Caco-2 (cell line): ENCODE measurements at places on chromosomes 13 and 19. TPM values are rescaled to one million over a fixed set of nuclear protein-coding genes. Genes with fewer than 3 reads are reported as not detected.

TUBA3C gene
- not detected in 2 replicates for total RNA-seq

ZNF723 gene
- not detected in 2 replicates for total RNA-seq

IL12RB1 gene
- not detected in 2 replicates for total RNA-seq

SYCN gene
- total RNA-seq, result not detected in 2 replicates

ZNF813 gene
- 7.4 and 7.9 TPM in 2 replicates for total RNA-seq

SLITRK6 gene
- total RNA-seq, result 0.23 and 0.61 TPM in 2 replicates

- DNase-seq, result no peak
Measured at GRCh38 chr13:89150362-89150761, 1479.2 kb downstream of the SLITRK5 start.

DNA sequence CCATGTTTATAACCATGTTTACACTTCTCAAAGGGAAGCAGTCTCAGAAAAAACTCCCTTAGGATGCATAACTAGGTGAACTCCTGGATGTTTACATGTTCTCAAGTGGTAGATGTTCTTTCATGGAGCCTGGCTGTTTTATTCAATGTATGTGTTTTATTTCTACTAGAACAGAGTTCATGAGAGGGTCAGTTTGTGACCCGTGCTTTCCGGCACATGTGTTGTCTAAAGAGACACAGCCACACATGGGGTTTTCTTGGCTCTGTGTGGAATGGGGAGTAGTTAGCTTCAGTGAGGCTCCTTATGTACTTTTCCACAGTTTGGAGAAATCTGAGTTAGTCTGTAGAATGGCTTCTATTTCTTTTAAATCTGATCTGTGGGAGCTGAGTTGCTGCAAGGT lies 60.9 kb downstream of the ATP8A2 start:
- DNase-seq, result no peak

DNA sequence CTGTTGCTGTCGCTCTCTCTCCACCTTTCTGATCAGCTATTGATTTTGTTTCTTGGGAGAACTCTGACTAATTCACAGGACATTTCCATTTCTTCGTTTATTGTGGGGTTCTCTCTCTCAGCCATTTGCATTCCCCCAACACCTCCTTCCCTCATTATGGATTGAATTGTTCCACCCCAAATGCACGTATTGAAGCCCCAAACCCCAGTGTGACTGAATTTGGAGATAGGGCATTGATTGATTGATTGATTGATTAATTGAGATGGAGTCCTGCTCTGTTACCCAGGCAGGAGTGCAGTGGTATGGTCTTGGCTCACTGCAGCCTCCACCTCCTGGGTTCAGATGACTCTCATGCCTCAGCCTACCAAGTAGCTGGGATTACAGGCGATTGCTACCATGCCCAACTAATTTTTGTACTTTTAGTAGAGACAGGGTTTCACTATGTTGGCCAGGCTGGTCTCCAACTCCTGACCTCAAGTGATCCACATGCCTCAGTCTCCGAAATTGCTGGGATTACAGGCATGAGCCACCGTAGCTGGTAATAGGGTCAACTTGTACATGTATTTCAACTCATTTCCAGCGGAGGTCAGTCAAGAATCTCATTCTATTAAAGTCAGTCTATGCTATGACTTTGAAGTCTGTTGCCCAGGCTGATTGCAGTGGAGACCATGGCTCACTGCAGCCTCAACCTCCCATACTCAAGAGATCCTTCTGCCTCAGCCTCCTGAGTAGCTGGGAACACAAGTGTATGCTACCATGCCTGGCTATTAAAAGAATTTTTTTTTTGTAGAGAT lies 13.6 kb downstream of the NFILZ start:
- no peak for DNase-seq

GRCh38 chr19:15263361-15263985 lies 31.2 kb upstream of the EPHX3 start:
- DNase-seq, result no peak

DNA sequence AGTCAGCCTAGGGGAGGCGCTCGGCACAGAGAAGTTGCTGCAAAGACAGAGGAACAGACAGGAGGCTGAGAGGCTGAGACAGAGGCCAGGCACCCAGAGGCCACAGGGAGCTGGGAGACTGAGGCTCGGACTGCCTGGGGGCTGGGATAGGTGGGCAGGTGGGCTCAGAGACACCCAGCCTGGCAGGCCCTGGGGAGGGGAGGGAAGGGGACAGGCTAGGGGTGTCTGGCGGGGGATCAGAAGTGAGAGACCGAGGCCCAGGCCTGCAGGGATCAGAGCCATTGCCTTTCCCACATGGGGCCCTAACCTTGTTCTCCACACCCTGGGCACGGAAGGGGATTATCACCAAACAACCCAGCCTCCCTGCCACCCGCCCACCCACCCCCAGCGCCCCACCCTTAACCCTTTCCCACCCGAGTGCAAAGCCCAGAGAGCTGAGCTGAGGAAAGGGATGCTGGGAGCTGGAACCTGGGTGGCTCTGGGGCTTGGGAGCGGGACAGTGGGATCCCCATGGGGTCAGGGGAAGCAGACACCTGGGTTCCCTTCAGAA lies 1.3 kb downstream of the NTN5 start:
- no peak for DNase-seq

- peak; percentile 79 for DNase-seq
Measured at GRCh38 chr19:14502334-14503092, 6.6 kb upstream of the GIPC1 start.

- DNase-seq, result no peak
Measured at GRCh38 chr13:32956595-32956933, 59.7 kb upstream of the KL start.

- no peak for DNase-seq
Measured at GRCh38 chr19:1855828-1856255, 7.5 kb downstream of the KLF16 start.

DNA sequence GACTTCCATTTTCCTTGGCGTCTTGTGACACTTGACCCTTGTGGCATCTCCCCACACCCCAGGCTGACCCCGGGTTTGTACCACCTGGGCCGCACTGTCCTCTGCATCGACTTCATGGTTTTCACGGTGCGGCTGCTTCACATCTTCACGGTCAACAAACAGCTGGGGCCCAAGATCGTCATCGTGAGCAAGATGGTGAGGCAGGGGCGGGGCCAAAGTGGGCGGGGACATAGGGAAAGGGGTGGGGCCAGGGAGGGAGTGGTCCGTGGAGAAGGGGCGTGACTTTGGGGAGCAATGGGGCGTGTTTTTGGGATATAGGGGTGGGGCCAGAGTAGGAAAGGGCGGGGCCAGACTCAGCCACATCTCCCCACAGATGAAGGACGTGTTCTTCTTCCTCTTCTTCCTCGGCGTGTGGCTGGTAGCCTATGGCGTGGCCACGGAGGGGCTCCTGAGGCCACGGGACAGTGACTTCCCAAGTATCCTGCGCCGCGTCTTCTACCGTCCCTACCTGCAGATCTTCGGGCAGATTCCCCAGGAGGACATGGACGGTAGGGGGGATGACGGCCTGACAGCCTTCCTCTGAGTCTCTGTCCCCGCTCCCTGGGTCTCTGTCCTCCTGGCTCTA lies 42.8 kb downstream of the TRPM4 start:
- peak; percentile 31 for DNase-seq

GRCh38 chr13:36880961-36881360 lies 39.1 kb downstream of the SMAD9 start:
- no peak for DNase-seq

GRCh38 chr19:3599776-3600187 lies 6.9 kb downstream of the TBXA2R start:
- DNase-seq, result no peak

DNA sequence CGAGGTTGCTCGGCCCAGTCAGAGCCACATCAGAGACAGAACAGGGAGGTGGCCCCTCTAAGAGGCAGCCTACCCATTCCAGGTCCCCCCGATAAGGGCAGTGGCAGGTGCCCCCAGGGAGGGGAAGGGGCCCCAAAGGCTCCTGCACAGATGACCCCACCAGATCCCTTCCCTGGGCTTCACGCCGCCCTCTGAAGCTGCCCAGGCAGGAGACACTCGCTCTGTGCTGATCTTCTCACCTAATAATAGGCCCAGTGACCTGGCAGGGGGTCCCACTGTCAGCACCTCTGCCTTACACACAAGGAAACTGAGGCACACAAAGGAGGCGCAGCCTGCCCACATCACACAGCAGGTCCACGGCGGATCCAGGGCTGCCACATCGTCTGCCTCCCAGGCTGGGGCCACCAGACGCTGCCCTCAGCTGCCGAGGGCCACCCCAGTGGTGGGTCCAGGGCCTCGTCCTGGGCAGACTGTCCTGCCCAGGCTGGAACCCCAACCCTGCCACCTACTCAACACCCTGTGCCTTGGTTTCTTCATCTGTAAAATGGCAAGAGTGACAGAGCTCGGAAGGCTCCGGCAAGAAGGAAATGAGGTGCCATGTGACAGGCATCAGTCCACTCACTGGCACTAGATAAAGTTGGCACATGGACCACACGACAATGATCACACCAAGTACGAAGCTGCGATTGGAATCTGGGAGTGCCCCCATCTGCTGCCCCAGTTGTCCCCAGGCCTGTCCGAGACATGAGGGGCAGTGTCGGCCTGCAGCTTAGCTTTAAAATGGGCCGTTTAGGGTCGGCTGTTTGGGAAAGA lies 56.5 kb downstream of the KLF2 start:
- no peak for DNase-seq

- peak; percentile 86 for DNase-seq
Measured at GRCh38 chr19:43755256-43755801, 567 bp upstream of the SMG9 start.

DNA sequence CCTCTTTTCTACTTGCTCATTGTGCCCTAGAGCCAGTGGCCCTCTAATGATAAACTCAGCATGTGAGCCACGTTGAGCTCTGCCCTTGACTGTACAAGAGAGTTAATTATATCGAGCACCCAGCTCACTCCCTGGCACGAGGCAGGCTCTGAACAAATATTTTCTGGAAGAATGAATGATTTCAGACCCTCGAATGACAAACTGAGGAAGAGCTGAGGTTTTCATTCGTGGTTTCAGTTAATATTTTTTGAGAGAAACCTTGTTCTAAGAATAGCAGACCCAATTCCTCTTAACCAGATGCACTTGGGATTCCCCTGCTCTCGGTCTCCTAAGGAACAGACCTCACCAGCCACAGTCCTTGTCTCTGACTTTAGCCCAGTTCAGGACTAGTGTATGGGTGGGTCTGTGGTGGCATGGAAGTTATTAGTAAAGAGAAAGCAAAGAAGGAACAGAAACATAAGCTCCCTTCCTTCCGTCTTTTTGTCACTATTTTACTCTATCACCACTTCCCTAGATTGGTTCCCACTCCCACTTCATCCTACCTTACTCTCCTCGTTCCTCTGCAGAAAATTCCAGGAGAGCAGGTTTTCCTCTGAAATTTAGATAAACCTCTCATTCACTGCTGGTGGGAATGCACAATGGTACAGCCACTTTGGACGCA lies 22.1 kb upstream of the WDFY2 start:
- DNase-seq, result no peak

DNA sequence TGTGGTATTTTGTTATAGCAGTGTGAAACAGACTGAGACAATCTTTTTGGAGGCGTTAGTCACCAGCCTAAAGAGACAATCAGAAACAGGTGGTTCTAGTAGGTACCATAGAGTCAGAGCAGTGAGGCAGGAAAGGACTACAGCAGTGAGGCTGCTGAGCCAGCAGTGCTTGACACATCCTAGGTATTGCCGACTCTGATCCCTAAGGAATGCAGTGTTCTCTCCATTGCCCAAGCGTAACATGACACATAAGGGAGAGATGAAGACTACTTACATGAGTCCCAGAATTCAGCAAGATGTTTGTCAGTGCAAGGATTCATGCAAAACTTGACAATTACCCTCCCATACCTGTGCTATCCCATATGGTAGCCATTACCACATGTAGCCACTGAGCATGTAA lies 62.4 kb upstream of the XPO4 start:
- DNase-seq, result no peak

- no peak for DNase-seq
Measured at GRCh38 chr13:101655435-101655834, 203.0 kb downstream of the ITGBL1 start.

DNA sequence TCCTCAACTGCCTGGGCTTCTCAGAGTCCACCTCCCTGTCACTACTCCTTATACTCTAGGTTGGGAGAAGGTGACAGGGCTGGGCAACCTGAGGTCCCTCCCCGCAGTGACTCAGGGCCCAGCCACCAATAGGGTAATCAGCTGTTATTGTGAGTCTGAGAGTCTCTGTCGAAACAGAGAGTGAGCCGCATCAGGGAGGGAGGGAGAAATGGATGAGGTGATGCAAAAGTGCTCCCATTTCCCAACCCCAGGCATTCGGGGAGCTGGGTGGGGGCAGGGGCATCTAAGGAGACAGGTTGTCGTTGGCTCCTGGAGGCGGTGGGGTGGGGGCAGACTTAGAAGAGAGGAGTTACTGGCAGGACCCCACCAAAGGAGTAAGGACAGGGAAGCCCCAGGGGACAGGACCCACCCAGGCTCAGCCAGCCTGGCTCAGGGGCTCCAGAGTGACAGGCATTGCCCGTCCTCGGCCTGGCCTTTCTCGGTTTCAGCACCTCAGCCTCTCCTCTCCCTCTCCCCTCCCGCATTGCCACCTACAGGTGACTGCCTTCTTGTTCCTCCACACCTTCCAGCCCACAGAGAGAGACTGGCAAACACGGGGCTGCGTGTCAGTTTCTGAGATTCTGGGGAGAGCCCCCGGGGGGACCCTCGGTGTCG lies at the start of gene DMKN:
Gene DMKN (minus strand): TSS at position 22 of the 654 bp plus-strand sequence. CDS start 174 bp downstream, outside the sequence.
- DNase-seq, result no peak

GRCh38 chr13:104810242-104810641 lies 1725.2 kb downstream of the EFNB2 start:
- no peak for DNase-seq
